T-helper 2 cell treated with Interferon-gamma antibody and Interleukin-4, amounts not matched to agents 5 μg/mL and 100 μg/mL, for 36 hours (primary cell): ENCODE measurements at places on chromosomes 7 and 10.

DNA sequence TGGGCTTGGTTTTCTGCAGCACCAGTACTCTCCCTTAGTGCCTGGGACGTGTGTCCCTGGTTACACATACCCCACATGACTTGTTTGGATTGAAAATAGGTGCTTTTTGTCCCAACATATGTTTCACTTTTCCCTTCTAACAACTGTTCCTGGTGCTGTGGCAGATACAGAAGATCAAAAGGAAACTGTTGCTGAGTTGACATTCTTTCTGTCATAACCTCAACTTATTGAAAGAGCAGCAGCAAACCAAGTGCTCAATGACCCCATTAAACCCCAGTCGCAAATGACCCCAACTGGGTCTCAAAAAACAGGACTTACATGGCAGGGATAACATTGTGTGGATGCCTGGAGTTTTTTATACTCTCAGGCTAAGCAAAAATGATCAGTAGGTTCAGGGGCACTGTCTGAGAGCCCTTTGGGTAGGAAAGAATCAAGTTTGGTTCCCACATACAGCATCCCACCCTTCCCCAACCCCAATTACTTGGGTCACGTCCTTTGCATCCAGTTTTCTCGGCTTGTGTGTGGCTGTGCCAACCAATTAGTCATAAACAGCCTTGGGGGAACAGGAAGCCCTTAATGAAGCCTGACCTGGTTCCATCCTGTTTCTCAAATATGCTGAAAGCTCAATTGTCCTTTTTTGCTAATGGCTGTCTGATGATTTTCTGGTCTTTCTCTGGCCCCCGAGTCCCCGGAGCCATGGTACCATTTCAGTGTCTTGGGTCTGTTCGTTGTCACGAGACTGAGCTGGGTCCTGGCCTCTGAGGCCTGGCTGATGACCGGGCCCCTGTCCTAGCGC lies 4.9 kb downstream of the HKDC1 start:
- no peak for DNase-seq

DNA sequence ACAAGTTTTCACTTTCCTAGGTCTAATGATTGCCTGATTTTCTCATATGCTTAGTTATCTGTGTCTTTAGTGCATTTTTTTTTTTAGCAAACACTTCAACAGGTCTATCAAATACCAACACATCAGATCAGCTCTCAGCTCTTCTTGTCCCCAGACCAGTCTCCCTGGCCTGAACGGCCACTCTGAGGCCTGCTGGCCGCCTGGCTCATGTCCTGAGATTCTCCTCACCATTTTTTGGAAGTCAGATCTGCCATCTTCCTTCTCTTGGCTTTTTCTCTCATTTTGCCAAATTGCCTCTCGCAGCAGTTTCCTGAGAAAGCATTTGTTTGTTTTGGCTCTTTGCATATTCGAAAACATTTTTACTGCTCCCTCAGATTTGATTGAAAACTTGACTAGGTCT lies 29.3 kb downstream of the PPP2R2D start:
- no peak for DNase-seq

DNA sequence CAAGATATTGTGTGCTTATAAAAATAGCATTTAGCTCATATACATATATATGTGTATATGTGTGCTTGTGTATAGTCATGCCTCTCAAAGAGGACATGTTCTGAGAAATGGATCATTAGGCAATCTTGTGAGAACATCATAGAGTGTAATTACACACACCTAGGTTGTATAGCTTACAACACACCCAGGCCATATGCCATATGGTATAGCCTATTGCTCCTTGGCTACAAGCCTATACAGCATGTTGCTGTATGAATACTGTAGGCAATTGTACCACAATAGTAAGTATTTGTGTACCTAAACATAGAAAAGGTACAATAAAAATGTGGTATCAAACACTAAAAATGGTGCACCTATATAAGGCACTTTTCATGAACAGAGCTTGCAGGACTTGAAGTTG lies 1510.5 kb upstream of the LRRTM3 start:
- DNase-seq: no peak

- no peak for DNase-seq
Observed at GRCh38 chr10:85377029-85377806, 989.4 kb downstream of the GRID1 start.

- no peak for DNase-seq
Observed at GRCh38 chr10:86943316-86944030, 13.9 kb downstream of the MMRN2 start.

DNA sequence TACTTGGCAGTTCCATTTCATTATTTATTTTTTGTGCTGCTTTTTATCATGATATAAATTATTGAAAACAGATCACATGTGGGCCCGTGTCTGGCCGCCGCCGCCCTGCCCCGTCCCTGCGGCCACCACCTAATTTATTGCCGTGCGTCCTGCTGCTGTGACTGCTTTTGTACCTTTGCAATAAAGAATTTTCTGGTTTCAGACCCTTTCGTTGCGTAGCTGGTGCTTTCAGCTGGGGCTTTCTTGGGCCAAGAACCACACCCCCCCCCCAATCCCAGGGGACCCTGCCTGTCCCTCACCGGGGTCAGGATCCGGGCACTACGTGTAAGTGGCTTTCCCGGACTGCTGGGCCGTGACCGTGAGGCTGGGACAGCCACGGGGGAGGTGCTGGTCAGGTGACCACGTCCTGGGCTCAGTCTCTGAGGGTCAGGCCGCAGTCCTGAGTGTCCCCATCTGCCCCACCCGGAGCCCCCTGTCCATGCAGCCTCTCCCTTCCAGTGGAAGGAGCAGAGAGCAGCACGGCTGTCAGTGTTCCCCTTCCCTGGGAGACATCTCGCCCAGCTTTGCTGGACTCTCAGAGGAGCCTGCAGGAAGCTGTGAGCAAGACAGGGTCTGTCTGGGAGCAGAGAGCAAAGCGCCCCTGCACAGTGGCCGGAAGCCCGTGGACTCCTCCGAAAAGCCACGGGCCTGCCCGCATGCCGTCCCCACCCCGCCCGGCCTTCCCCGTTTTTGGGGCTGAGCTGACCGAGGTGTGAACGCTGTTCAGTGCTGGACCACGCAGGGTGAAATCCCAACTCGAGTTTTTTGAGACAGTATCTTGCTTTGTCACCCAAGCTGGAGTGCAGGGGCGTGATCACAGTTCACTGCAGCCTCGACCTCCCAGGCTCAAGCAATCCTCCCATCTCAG lies 12.6 kb downstream of the MAFK start:
- DNase-seq: no peak

DNA sequence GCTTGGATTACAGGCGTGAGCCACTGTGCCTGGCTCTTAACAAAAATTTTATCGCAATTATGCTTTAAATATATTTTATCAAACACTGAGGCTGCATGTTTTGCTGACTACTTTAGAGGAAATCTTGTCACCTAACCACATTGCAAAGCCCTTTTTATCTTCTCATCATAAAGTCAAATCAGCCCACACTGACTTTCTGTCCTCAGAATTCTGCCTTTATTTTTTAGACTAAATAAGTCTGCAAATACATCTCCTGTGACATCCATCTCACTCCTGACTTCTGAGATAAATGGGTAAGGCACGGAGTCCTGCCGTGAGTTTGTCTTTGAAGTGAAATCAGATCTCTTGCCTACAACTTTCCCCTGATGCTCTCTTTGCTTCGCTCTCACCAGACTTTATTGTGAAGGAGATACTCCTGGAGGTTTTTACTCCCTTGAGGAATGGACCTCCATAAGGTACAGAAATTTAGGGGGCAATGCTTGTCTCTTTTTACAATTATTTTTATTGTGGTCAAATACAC lies 23.5 kb upstream of the UCMA start:
- DNase-seq: no peak

DNA sequence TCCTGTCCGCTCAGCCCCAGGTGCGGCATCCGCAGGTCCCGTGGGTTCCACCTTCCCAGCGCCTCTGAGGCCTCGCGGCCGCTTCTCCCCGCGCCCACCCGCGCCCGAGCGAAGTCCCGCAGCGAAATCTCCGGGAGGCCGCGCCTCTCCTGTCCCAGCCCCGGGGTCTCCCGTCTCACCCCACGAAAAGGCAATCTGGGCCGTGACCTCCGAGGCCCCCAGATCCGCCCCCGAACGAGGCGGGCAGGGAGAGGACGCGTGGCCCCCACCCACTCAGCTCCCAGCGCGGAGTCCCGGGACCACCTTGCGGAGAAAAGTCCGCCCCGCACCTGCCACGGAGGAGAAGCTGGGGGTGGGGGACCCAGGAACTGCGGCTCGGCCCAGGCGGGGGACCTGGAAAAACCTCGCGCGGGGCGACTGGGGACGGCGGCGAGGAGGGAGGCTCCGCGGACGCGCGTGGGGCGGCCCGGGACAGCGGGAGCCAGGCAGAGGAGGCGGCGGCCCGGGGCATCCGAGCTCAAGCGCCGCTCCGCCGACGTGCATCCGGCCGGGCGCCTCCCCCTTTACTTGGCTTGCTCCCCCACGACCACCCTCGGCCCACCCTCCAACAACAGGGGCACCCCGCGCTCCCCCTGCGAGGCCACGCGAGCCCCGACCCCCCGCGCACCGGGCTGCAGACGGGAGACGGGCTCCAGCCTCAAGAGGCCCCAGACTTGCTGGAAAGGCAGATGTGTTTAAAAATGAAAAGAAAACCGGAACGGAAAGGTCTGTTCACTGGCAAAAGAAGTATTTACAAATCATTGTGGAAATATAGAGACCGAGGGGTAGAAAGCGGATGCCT lies 33.0 kb upstream of the RNF32 start:
- DNase-seq: no peak

- DNase-seq: no peak
Observed at GRCh38 chr7:148091882-148092281, 498.7 kb upstream of the C7orf33 start.

- no peak for DNase-seq
Observed at GRCh38 chr7:43394441-43395130, 188.3 kb upstream of the STK17A start.

DNA sequence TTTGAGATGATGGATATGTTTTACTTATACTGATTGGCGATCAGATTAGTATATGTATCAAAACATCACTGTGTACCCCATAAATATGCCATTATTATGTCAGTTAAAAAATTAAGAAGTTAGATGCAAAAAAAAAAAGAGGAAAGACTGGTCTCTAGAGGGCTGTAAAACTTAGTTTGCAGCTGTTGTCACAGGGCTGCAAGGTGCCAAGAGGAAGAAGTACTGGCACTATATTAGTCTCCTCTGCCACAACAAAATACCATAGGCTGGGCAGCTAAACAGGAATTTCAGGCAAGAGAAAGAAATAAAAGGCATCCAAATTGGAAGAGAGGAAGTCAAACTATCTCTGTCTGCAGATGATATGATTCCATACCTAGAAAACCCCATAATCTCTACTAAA lies 177.8 kb upstream of the PLPP4 start:
- no peak for DNase-seq

GRCh38 chr10:52314822-52315552 lies 906 bp downstream of the DKK1 start:
- DNase-seq: no peak

DNA sequence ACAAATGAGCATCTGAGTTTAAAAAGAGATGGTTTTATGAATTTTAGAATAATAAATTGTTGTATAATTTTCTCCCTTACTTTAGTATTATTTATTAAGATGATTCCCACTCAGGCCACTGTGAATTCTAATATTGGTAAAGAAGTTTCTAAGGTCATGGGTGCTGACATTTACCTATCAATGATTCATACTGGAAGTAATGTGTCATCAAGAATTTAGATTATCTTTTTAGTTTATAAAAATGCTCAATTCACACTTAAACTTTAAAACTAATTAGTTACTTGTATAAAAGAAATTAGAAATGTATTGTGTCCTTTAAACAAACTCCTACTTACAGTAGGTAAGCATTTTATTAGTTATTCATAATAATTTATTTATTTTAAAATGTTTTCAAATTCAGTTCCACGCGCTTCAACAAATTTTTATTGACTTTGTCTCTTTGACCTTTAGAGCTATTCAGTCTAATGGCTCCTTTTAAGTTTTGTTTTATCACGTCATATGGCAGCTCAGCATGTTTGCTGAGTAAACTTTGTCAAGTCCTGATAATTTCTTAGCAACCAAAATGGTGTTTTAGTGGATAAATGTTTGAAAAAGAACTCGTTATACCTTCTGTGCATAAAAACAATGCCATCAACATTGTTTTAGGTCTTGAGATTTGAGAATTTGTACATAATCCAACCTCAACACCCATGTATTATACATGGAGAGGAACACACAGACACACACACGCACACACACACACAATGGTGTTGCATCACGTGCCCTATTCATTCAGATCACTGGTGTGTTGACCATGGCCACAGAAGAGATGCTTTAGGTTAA lies 15.1 kb upstream of the MRC1 start:
- no peak for DNase-seq

DNA sequence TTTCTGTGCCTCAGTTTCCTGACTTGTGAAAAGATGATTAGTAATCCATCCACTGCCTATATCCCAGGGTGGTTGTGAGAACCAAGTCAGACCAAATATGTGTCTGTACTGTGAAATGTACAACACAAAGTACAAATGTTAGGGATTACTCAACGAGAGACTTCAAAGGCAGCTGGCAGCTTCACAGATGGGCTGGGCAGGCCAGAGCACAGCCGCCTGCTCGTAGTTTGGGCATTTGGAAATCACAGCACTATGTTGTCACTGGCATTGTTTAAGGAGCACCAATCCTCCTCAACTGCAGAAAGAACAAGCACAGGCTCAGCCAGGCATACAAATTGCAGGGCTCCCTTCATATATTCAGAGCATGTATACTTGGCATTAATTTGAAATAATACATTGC lies 64.5 kb upstream of the C10orf90 start:
- DNase-seq: no peak

DNA sequence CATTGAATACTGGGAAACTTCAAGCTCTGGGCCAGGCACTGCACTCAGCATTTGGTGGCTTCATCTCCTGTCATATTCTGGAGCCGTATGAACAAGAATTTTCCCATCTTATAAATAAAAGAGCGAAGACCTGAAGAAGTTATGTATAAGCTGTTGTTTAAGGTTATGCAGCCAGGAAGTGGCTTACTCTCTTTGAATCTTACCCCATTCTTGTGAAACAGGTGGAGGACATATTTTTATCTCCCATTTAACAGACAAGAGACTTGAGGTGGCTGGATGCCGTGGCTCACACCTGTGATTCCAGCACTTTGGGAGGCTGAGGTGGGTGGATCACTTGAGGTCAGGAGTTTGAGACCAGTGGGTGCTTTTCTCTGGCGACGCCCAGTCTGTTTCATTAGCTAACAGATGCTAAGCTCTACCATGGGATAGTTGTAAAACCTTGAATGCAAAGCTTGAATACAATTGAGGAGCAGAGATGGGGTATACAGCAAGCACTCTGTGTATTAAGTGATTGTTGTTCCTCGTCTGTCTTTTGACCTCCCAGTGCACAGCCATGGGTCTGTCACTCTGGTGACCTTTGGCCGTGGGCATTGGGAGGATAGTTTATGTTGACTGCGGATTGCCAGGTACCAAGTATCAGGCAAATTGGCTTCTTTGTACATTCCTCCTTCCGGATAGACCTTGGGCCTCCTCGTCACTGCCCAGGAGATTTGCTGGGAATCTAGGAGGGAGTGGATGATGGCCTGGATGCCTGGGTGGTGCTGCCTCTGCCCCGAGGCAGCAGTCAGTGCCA lies 85.8 kb downstream of the GRK5 start:
- DNase-seq: no peak

GRCh38 chr10:17993361-17993760 lies 41.6 kb downstream of the SLC39A12 start:
- DNase-seq: no peak

- no peak for DNase-seq
Observed at GRCh38 chr7:18777314-18777713, 281.8 kb downstream of the HDAC9 start.

GRCh38 chr7:107596881-107597581 lies 17.0 kb downstream of the BCAP29 start:
- DNase-seq: no peak

- DNase-seq: no peak
Observed at GRCh38 chr7:29156907-29157452, 10.6 kb upstream of the CPVL start.
